ENCODE measurements at places on chromosomes 1 and 21.

DNA sequence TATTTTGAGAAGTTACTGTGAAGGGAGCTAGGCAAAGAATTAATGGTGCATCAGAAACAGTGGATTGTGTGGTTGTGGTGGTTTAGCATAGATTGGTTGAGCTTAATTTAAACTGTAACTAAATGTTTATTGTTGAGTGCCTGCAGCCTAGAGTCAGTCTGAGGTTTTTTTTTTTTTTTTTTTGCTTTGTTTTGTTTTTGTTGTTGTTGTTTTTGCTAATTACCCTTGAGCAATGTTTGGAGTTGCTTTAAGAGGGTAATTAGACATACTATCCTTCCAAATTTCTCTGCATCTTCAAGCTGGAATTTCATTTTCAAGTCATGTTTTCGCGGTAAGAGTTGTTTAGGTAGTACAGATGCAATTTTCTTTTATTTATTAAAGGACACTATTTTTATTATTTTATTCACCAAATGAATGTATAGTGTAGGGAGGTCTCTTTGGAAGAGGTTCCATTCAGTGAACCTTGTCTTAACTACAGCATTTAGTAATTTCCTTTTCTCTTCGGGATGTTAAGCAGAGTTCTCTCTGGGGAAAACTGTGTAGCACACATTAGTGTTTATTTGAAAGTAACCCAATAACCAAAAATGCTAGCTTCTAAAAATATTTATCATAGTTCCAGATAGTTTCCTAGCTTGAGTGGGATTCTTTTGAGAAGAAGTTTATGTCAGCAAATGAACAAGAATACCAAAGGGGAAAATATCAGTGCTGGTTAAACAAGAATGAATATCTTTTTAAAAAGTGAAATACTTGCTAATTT is 82.3 kb downstream of the CLIC4 start:
- DNase-seq = no peak

DNA sequence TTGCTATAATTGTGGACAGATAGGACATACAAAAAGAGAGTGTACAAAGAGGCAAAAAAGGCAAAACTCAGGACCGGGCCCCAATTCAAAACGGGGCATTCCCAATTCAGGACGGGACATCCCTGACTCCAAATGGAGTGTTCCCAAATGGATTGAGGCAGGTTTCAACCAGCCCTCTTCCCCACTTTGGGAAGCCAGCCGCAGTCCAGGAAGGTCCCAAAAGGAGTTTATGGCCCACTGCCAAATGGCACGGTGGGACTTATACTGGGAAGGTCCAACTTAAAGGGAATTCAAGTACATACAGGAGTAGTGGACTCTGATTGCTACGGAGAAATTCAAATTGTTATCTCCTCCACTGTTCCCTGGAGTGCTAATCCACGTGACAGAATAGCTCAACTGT is 3.5 kb upstream of the ZNF669 start:
- DNase-seq = no peak

DNA sequence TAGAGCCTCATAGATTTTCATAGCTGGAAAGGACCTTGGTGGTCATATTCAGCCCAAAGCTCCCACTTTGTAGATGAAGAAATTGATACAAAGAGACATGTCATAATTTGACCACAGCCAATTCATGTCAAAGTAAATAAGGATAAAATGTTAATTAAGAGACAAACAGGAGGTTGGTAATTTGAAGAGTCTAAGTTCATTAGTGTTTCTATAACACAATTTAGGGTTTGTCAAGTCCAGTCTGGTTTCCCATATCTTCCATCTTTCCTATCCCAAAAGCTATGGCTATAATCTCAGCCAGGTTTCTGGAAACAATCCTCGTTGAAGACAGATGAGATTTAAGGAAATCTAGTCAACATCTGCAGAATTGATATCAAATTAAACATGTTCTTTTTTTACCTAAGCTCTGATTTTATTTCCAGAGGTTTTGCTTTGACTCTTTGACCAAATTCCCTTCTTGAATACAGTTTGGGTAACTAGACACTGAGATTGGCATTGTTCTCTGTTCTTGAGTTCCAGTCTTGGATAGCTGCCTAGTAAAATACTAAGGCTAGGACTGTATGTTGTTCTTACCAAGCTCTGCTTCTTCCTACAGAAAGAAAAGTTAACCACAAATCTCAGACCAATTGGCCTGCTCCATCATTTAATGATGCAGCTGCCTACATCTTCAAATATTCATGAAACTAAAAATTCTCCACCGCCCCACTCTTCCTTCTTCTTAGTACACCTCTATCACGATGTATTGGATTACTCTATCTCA is 62.0 kb downstream of the SLC44A5 start:
- no peak for DNase-seq

- no peak for DNase-seq
These were observed 730 bp downstream of the NOS1AP start for GRCh38 chr1:162070094-162070748.

- no peak for DNase-seq
These were observed 112.1 kb downstream of the PHTF1 start for GRCh38 chr1:113647164-113647563.

DNA sequence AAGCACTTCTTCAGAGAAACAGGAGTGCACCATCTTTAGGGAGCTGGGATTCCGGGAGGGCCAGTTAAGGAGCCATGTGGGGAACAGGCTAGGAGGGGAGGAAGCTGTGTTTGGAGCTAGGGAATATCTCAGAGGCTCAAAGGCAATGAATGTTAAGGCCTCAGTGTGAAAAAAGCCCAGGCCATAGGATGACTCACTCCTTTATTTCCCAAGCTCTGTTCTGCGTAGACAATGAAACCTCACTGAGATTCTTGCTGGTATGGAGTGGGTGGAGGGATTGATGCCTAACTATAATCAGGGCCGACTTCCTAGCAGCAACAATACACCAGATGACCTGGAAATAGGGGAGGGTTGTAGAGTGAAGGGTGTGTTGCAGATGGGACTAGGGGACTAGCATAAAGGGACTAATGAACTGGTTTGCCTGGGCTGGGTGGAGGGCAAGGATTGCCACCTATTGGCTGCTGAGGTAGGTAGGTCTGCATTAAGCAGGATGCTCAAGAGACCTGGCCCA is 2.1 kb downstream of the GNAT2 start:
- DNase-seq = no peak

DNA sequence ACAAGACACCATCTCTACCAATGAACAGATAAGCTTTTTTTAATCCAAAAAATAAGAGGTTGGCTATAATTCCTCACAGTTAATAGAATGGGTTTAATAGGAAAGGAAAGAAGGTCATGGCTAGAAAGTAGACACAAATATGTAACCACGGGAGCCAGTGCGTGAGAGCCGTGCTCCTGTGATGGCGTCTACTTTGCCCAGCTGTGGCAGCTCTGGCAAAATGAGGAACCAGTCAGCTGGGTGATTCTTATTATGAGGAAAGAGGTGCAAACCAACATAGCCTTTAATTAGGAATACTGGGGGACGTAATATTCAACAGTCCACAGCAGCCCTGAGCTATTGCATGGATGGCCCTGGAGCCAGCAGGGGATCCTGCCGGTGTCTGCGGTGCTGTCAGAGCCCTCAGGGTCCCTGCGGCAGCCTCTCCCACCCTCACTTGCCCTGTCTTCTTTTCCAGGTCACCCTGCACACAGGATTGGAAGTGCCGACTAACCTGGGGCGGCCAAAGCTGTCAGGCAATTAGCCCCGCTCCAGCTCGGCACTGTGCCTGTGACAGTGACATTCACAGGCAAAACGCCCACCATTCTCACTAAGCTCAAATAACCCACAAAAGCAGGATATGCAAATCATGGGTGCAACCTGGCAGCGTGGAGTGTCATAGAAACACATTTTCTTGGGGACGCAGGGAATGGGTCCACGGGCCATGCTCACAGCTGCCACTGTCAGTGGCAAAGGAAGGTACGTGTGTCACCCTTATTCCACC is 25.9 kb upstream of the GNPAT start:
- DNase-seq = no peak

DNA sequence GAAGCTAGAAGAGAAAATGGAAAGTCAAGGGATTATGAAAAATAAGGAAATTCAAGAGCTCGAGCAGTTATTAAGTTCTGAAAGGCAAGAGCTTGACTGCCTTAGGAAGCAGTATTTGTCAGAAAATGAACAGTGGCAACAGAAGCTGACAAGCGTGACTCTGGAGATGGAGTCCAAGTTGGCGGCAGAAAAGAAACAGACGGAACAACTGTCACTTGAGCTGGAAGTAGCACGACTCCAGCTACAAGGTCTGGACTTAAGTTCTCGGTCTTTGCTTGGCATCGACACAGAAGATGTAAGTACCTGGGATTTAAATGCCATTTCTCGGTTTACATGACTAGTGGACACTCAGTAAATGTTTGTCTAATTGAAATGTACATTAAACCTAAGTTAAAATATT is 40.0 kb downstream of the CENPF start:
- DNase-seq = no peak

DNA sequence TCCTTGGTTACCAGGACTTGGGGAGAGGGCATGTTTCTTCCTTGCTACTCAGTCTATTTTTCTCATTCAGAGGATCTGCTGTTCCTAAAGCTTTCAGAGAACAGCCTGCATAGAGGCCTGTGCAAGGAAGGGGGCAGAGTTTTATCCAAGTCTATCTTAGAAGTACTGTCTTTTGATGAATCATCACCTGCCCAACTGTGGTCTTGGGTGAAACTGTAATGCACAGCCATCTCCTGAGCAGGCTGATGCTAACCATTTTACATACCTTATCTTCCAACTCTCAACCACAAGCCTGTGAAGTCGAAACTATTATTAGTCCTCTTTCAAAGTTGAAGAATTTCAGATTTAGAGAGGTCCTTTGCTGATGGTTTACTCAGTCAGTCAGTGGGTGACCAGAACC is 368.0 kb downstream of the HHAT start:
- DNase-seq = no peak

Data from muscle of arm (tissue), 14 donors.